ENCODE measurements at places on chromosomes 13 and 19. TPM values are rescaled to one million over a fixed set of nuclear protein-coding genes. Genes with fewer than 3 reads are reported as not detected.

DNA sequence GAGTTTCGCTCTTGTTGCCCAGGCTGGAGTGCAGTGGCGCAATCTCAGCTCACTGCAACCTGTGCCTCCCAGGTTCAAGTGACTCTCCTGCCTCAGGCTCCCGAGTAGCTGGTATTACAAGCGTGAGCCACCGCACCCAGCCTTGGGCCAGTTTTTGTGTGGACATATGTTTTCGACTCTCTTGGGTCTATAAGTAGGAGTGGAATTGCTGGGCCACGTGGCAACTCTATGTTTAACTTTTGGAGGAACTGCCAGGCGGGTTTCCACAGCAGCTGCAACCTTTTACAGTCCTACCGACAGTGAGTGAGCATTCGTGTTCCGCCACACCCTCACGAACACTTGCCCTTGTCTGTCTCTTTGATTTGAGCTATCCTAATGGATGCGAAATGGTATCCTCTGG is 44.9 kb downstream of the BICRA start:
- no peak for DNase-seq
- H3K4me3 ChIP-seq, result no peak overlapping the region
- H3K27me3 ChIP-seq, result no peaks in the 10 kb centered on the region

Gene FCGBP
- total RNA-seq, result 9.2 TPM

- H3K4me1 ChIP-seq, result peaks cover 6% of the 10 kb centered on the region
- no peaks in the 10 kb centered on the region for H3K36me3 ChIP-seq
- H3K27ac ChIP-seq, result no peak overlapping the region
- no peak overlapping the region for H3K4me3 ChIP-seq
- no peaks in the 10 kb centered on the region for H3K27me3 ChIP-seq
Observed at GRCh38 chr13:98676239-98676638, 76.2 kb downstream of the SLC15A1 start.

Gene CAPN12
- 4.7 TPM for total RNA-seq

DNA sequence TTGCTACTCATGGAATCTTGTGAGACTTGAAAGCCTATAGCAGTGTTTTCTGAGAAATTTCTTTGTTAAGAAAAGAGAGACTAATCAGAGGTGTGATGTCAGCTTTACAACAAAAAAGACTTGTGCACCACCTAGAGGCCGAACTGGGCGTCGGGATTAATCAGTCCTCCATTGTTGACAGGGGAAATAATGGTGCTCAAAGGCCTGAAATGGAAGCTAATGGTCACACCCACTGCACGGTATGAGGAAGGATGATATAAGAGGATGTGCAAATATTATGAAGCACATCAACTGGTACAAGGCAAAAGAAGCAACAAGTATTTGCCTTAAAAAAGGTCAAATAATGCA is 480.2 kb upstream of the MIR17HG start:
- H3K27ac ChIP-seq, result no peak overlapping the region
- peak; percentile 68 for DNase-seq
- H3K4me3 ChIP-seq, result no peak overlapping the region

Gene HCN2
- total RNA-seq, result 0.22 TPM

DNA sequence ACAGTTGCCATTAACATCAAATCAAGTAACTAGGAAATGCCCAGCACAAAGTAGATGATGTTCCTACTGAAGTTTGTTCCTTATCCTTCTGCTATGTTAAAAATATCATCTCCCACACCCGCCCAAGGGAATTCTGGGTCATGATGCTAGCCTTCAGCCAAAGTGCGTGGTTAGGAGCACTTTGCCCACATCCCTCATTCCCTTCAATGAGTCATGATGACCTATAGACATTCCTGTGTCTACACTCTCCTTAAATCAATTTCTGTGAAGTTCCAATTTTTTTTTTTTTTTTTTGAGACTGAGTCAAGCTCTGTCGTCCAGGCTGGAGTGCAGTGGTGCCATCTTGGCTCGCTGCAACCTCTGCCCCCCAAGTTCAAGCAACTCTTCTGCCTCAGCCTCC is 17.0 kb downstream of the RXFP2 start:
- no peaks in the 10 kb centered on the region for H3K36me3 ChIP-seq
- no peak for DNase-seq

GRCh38 chr19:40703029-40703755 is 12.7 kb upstream of the NUMBL start:
- H3K27ac ChIP-seq, result no peak overlapping the region
- H3K27me3 ChIP-seq, result no peaks in the 10 kb centered on the region
- no peaks in the 10 kb centered on the region for H3K4me1 ChIP-seq
- no peak overlapping the region for H3K4me3 ChIP-seq

GRCh38 chr19:23440207-23440606 is 44.9 kb upstream of the ZNF91 start:
- no peaks in the 10 kb centered on the region for H3K36me3 ChIP-seq
- DNase-seq, result no peak
- H3K27ac ChIP-seq, result no peak overlapping the region
- H3K4me3 ChIP-seq, result no peak overlapping the region
- H3K27me3 ChIP-seq, result no peaks in the 10 kb centered on the region

DNA sequence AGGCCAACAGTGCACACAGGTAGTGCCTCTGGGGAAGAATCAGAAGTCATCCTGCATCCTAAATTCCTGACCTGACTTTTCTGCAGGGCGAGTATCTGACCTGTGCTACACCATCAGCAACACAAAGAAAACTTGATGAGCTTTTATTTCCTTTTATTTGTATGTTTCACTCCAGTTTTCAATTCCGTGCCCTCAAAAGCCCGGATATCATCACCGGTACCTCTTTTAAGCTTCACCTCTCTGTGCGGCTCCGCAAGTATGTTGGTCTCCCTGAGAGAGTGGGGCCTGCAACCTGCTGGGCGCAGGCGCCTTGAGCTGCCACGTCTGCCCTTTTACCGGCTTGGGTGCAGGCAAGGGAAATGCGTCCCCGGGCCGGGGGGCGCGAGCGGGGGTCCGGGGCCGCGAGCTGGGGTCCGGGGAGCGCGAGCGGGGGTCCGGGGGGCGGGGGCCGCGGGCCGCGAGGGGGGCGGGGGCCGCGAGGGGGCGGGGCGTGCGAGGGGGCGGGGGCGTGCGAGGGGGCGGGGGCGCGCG is 4.3 kb upstream of the DUXA start:
- H3K4me1 ChIP-seq, result no peaks in the 10 kb centered on the region
- H3K27ac ChIP-seq, result peak overlapping the region; percentile 51
- no peak overlapping the region for H3K4me3 ChIP-seq

Gene ZNF540
- 2.8 TPM for total RNA-seq
